ENCODE measurements at places on chromosomes 3 and 15.

- H3K36me3 ChIP-seq: no peaks in the 10 kb centered on the region
- H3K27ac ChIP-seq: no peak overlapping the region
- H3K4me3 ChIP-seq: no peak overlapping the region
- no peaks in the 10 kb centered on the region for H3K4me1 ChIP-seq
- no peak for DNase-seq
- H3K27me3 ChIP-seq: no peaks in the 10 kb centered on the region
Observed at GRCh38 chr3:189325454-189325853, 153.7 kb downstream of the TPRG1 start.

DNA sequence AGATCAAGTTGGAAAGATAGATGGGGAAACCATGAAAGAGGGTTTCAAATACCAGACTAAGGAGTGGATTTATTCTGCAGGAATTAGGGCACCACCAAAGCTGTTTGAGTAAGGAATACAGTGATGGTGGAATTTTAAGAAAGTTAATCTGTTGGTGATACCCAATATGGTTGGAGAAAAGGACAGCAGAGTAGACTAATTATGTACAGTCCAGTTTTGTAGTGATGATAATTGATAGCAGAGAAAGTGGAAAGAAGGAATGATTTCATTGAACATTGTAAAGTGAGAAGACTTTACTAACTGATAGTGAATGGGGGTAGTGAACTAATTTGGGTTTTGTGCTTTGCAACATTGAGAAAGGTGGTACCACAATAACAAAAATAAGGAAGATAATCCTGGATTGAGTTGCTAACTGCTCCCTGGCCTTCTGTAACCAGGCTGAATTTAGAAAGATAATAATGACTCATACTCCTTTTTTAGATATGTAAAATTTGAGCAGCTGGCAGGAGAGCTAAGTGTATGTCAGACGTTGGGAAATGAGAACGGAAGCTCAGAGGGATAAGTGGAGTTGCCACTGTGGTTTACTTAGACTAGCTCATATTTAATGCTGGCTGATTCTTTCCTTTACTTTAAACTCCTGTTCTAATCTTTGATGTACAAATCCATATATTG lies 16.9 kb downstream of the TCAIM start:
- H3K36me3 ChIP-seq: peaks cover 4% of the 10 kb centered on the region
- H3K27ac ChIP-seq: no peak overlapping the region
- 0 out of 2 replicates have a peak, but pooled peaks cover 3% of the 10 kb centered on the region for H3K4me1 ChIP-seq
- no peak for DNase-seq
- no peaks in the 10 kb centered on the region for H3K27me3 ChIP-seq
- no peak overlapping the region for H3K4me3 ChIP-seq

- H3K27ac ChIP-seq: no peak overlapping the region
- H3K4me3 ChIP-seq: no peak overlapping the region
- peaks cover 2% of the 10 kb centered on the region for H3K36me3 ChIP-seq
- no peak for DNase-seq
- H3K27me3 ChIP-seq: no peaks in the 10 kb centered on the region
- H3K4me1 ChIP-seq: no peaks in the 10 kb centered on the region
Observed at GRCh38 chr3:192851821-192852372, 65.8 kb downstream of the MB21D2 start.

DNA sequence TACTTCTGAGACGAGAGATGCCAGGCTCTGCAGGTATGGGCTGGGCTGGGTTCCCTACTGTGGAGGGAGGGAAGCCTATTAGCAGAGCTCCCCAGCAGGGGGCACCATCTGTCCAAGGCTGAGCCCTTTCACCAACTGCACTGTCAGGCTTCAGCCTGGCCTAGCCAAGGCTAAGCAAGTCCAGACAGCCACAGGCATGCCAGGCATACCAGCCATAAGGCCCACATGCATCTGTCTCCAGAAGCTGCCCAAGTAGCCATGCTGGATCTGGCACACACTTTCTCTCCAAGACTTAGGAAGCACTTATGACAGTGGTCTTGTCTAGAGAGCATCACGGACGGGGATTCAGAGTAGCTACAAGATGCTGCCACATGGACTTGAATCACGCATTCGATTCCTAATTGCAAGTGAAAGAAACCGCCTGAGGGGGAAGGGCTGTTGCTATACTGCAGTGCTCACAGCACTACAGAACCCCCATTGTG lies 28.3 kb downstream of the RUVBL1 start:
- no peak overlapping the region for H3K27ac ChIP-seq
- H3K4me1 ChIP-seq: peaks cover 16% of the 10 kb centered on the region
- peaks cover 72% of the 10 kb centered on the region for H3K36me3 ChIP-seq
- peak; percentile 82 for DNase-seq

GRCh38 chr3:114144909-114145688 lies 33.8 kb downstream of the DRD3 start:
- no peaks in the 10 kb centered on the region for H3K27me3 ChIP-seq
- DNase-seq: no peak
- no peaks in the 10 kb centered on the region for H3K4me1 ChIP-seq
- no peak overlapping the region for H3K4me3 ChIP-seq

DNA sequence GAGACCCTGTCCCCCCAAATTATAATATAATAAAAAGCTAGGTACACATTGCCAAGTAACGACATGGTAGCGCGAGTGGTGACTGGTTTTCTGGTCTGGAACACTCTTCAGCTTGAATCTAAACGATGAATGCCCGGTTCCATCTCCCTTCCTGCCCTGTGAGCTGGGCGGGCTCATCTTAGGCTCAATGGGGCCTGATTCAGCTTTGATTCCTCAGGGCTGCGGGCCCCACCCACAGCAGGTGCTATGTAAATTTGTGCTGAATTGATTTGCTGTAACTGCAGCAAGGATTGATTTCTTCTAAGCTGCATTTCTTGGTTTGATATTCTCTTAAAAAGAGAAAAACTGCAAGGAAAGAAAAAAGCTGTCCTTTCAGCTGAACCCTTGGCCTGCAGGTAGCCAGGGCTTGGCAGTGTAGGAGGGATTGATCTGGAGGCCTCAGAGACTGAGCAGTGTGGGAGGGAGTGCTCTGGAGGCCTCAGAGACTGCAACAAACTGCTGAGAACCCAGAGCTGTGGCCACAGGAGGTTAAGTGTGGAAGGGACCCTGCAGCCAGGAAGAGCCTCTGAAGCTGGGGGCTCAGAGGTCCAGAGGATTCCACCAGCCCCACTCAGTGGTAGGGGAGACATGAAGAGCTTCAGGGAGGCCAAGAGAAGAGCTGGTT lies 231.6 kb downstream of the XXYLT1 start:
- DNase-seq: peak; percentile 31
- no peaks in the 10 kb centered on the region for H3K27me3 ChIP-seq
- H3K36me3 ChIP-seq: no peaks in the 10 kb centered on the region
- H3K4me3 ChIP-seq: no peak overlapping the region

GRCh38 chr15:78950902-78951840 lies 6.3 kb upstream of the CTSH start:
- no peak overlapping the region for H3K4me3 ChIP-seq
- no peak overlapping the region for H3K27ac ChIP-seq
- H3K36me3 ChIP-seq: no peaks in the 10 kb centered on the region
- no peaks in the 10 kb centered on the region for H3K4me1 ChIP-seq
- DNase-seq: no peak
- no peaks in the 10 kb centered on the region for H3K27me3 ChIP-seq

DNA sequence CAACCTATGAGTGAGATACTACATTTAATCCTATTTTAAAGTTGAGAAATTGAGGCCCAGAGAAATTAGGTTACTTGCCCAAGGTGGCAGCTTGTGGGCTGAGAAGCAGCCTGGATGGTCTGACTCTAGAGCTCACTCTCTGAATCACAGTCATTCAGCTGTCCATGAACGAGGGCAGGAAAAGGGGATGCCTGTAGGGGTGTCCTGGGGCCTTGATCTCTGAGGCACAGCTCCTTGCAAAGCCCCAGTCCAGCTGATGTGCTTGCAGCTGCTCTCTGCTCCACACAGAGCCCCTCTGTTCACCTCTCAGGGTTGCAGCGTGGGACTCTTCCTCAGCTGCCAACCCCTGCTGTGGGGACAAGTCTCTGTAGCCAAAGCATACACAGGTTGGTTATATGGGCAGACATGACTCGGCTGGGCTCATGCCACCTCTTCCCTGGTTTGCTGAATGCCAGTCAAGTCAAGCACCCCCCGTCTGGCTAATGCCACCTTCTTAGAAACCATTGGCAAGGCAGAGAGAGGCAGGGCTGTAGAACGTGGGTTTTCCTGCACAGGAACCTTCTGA lies 56.8 kb downstream of the GASK1A start:
- no peak for DNase-seq
- no peaks in the 10 kb centered on the region for H3K27me3 ChIP-seq
- H3K4me1 ChIP-seq: no peaks in the 10 kb centered on the region
- H3K27ac ChIP-seq: no peak overlapping the region

DNA sequence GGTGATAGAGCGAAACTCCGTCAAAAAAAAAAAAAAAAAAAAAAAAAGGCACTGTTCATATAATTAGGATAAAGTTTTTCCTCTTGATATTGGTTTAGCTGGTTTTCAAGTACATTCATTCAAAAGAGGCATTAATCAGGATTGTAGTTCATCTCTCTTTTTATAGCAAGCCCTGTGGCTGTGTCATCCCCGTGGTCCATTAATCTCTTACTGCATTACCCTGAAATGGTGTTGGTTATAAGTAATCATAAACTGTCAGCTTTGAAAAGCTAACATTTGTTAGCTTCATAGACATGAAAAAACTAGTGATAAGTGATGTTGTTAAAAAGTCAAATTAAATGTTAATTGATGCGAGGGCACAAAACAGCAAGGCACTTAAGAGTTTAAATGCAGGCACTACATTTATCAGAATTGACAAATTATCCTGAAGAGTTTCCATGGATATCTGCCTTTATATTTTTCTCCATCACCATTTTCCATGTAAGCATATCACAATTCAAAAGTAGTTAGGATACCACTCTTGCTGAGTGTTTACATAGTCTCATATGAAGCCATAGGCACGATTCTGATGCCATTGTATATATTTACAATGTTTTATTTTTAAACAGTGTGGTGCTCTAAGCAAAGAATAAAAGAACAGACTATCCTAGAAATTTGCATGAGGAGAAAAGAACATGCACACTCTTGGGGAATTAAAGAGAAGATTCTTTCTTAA lies 193.1 kb downstream of the OTOL1 start:
- DNase-seq: no peak
- no peaks in the 10 kb centered on the region for H3K27me3 ChIP-seq
- H3K4me3 ChIP-seq: no peak overlapping the region

- H3K27ac ChIP-seq: no peak overlapping the region
- H3K36me3 ChIP-seq: peaks cover 5% of the 10 kb centered on the region
- no peaks in the 10 kb centered on the region for H3K27me3 ChIP-seq
- no peak overlapping the region for H3K4me3 ChIP-seq
- no peak for DNase-seq
Observed at GRCh38 chr3:176870451-176870850, 326.8 kb downstream of the TBL1XR1 start.
